ENCODE measurements at places on chromosomes 12 and 14. TPM values are rescaled to one million over a fixed set of nuclear protein-coding genes. Genes with fewer than 3 reads are reported as not detected.

DNA sequence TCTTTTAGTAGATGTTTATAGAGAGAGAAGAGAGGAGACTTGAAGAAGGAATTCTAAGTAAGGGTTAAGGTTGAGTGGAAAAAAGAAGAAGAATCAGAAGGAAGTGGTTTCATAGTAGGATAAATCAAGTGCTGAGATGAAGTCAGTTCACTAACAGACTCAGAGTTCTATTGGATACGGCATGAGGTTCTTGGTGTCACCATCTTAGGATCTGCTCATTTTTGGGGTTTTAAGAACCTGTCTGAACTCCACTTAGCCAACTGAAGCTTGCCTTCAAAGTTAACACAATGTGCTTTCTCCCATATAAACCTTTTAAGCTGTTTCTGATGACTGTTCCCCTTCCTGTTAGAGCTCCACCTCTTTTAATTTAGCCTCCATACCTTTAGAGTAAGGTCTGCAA lies 152.6 kb downstream of the PRKCH start:
- no peaks in the 10 kb centered on the region for H3K27me3 ChIP-seq
- no peak for DNase-seq
- H3K4me3 ChIP-seq = no peak overlapping the region
- no peak overlapping the region for H3K27ac ChIP-seq

DNA sequence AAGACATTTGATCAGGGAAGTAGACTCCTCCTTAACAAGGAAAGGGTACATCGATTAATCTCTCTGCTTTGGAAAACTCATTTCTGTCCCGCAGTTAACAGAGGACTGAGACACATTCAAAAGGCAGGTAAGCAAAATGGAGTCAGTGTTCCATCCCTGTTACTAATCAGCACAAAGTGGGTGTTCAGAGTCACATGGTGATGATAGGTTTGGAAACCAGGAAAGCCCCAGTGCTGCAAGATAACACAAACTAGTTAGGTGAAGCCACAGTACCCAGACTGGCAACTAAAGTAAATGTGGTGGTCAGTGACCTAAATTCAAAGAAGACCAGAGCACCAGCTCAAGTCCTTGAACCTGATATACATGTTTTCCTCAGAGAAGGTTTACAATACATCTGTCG lies 1.8 kb downstream of the OR4K17 start:
- H3K36me3 ChIP-seq = no peaks in the 10 kb centered on the region
- H3K27me3 ChIP-seq = no peaks in the 10 kb centered on the region
- H3K4me3 ChIP-seq = no peak overlapping the region
- no peaks in the 10 kb centered on the region for H3K4me1 ChIP-seq

The CLEC9A gene
- total RNA-seq = not detected

The GARIN6 gene
- total RNA-seq = not detected

The SMIM41 gene
- total RNA-seq = not detected

Measured in GM23248 (cell line).